ENCODE measurements at places on chromosomes 2 and 18.

- no peak for DNase-seq
These were observed 286.5 kb upstream of the SLC14A2 start for GRCh38 chr18:45328811-45329210.

- no peak for DNase-seq
These were observed 8.0 kb upstream of the GALNT1 start for GRCh38 chr18:35573531-35573930.

DNA sequence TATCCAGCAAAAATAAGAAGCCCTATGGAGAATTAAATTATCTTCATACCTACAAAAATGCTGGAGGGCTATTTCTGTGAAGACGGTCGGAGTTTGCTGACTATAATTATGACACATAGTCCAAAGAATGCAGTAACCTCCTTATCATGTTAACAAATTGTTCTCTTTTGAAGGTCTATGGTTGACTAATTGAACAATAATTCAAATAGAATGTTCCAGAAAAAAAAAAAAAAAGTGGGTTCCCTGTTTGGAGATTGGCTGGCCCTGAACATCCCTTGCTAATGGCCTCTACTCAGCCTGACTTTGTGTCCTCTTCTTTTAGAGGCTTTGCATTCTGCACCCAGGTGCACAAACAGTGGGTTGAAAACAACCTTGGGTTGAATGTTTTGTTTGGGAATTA is 82.8 kb upstream of the CCBE1 start:
- DNase-seq: no peak

GRCh38 chr2:161208527-161209139 is 48.4 kb downstream of the TANK start:
- DNase-seq: no peak

DNA sequence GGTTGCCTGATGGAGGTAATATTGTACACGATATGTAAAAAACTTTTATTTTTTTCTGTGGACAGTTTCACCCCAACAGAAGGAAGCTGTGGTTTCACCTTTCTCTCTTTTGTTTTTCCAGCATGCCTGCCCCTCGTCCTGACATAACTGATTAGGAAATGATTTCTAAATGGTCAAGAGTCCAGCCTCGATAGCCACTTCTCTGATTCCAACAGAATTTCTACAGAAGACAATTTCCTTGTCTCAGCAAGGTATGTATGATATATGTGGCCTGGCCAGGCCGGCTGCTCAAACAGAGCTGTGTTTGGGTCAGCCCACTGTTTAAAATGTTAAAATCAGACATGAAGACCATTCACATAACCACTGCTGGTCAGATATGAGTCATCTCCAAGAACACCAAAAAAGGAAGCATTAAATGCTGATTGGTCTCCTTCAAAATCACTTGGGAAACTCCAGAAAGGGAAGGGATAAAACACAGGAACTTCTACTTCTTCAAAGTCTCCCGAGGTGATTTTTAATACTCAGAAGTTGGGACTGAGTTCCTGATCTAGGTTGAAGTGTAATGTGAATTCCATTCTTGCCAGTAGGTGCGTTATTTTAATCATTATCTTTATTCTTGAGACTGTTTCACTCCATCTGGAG is 22.3 kb downstream of the ATP8B1 start:
- no peak for DNase-seq

DNA sequence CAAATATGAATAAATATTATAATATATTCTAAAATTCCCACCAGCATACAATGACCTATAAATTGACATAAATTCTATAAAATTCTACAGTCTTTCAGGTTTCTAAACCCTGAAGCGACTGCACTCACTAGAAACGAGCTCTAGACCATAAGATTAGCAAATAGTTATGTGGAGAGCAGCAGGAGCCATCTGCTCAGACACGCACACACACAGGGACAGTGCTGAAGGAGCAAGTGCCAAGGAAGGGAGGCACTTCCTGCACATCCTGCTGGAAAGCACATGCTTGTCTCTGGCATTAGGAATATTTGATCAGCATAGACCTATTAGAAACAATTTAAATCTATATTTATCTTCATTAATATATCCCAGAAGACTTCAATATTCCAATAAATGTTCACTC is 713.9 kb upstream of the CDH2 start:
- no peak for DNase-seq

GRCh38 chr2:166180951-166181812 is 53.4 kb upstream of the SCN1A start:
- no peak for DNase-seq

GRCh38 chr18:57631697-57632096 is 10.1 kb upstream of the NARS1 start:
- no peak for DNase-seq

GRCh38 chr2:62432407-62432806 is 73.6 kb downstream of the TMEM17 start:
- no peak for DNase-seq

GRCh38 chr2:1973636-1974035 is 229.3 kb upstream of the PXDN start:
- no peak for DNase-seq

DNA sequence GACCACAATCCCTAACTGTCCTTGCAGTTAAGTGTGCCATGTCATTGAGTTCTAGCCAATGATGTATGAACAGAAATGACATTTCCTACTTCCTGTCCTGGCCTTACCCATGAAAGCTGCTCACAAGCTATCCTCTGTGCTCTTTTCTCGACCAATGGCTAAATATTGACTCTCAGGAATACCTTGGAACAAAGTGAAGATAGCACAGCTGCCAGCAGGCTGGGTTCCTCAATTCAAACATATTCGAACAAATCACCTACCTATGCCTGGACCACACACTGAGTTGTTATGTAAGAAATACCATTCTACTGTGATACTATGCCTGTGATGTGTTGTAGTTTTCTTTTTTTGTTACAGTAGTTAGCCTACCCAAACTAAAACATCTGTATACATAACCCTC is 65.1 kb downstream of the GAREM1 start:
- DNase-seq: no peak

All from stimulated activated CD4-positive, alpha-beta T cell treated with anti-CD3 and anti-CD28 coated beads, Interleukin-1b, Interleukin-23, amount 100 ng/mL, for 1 hour (primary cell).